ENCODE measurements at places on chromosomes 3 and 15. TPM values are rescaled to one million over a fixed set of nuclear protein-coding genes. Genes with fewer than 3 reads are reported as not detected.

GRCh38 chr15:75597667-75598341, 18.7 kb upstream of the PTPN9 start:
- no peak for DNase-seq

- DNase-seq: no peak
Observed at GRCh38 chr15:58684751-58685150, 64.8 kb downstream of the ADAM10 start.

DNA sequence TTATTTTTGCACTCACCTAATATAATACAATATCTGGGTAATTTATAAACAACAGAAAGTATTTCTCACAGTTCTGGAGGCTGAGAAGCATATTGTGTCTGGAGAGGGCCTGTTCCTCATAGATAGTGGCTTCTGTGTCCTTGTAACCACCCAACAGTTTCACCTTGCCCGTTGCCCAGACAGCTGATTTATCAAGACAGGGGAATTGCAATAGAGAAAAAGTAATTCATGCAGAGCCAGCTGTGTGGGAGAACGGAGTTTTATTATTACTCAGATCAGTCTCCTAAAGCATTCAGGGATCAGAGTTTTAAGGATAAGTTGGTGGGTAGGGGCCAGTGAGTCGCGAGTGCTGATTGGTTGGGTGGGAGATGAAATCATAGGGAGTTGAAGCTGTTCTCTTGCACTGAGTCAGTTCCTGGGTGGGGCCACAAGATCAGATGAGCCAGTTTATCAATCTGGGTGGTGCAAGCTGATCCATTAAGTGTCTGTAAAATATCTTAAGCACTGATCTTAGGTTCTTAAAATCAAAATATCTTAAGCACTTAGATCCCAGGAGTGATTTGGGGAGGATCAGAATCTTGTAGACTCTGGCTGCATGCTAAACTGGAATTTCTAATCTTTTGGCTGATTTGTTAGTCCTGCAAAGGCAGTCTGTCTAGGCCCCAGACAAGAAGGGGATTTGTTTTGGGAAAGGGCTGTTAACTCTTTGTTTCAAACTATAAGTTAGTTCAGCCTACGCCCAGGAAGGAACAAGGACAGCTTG, 33.9 kb upstream of the C15orf39 start:
- no peak for DNase-seq

- no peak for DNase-seq
Observed at GRCh38 chr15:81293728-81294515, 30.0 kb downstream of the STARD5 start.

- DNase-seq: no peak
Observed at GRCh38 chr3:11300970-11301369, 28.8 kb downstream of the ATG7 start.

- DNase-seq: no peak
Observed at GRCh38 chr3:177427540-177427939, 230.3 kb upstream of the TBL1XR1 start.

DNA sequence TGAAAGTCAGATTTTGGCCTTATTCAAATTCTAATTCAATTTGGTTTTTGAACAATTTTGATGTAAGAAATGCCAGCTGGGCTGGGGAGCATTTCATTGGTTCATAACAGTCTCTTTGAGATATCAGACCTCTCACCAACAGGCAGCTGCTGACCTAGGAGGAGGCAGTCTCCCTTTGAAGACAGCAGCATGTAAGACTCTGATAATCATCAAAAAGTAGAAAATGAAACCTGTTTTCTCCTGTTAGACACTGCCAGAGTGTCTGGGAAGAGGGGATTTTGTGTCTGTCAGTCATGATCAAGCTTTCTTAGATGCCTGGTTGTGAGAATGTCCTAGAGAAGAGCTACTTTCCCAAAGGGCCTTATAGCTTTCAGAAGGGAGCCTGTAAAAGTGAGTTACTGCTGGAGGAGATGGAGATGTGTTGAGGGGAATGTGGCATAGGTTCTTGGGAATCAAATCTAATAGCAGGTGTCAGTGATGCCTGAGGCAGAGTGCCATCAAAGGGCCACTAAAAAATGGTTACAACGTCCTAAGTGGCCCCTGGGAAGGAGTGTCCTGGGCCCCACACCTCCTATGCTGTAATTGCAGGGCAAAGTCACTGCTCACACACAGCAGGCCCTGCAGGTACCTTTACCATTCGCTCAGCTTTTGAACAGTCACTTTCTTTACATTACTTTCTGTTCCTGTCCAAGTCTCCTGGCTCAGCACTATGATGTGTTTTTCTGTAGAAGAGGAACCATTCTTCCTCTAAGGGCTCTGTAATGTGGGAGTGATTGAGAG, 43.1 kb downstream of the FSTL1 start:
- DNase-seq: no peak

- DNase-seq: no peak
Observed at GRCh38 chr15:71094137-71094536, 21.1 kb upstream of the THSD4 start.

DNA sequence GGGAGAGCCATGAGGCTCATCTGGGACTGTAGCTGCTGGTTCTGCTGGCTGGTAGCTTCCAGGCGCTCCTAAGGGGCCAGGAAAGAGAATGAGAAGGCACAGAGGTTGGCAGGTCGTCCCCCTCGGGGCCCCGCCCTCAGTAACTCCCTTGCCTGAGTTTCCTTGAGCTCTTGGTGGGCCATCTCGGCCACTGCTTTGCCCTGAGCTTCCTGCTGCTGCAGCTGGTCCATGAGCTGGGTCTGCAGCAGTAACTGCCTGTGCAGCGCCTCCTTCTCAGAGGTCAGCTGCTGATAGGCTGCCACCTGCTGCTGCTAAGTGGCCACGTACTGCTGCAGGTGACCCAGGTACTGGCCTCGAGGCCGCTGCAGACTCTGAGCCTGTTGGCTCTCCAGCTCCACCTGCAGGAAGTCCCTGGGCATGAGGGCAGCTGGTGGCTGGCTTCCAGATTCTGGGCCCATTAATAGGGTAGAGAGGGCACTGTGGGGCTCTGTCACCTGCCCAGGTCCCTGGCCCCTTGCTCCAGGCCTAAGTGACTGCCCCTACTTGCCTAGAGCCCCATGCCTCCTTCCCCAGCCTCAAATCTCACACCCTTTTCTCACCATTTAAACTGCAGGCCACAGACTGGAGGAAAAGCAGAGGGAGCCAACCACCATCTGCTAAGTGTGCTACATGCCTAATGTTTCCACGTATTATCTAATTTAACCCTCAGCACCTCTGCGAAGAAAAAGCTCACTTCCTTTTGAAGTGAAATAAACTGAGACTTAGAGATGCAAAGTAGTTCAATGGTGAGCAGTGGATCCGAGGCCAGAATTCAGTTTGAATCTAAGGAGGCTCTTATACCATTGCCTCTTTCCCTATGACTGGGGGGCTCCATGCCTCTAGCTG, 10.8 kb upstream of the VPS33B start:
- no peak for DNase-seq

DNA sequence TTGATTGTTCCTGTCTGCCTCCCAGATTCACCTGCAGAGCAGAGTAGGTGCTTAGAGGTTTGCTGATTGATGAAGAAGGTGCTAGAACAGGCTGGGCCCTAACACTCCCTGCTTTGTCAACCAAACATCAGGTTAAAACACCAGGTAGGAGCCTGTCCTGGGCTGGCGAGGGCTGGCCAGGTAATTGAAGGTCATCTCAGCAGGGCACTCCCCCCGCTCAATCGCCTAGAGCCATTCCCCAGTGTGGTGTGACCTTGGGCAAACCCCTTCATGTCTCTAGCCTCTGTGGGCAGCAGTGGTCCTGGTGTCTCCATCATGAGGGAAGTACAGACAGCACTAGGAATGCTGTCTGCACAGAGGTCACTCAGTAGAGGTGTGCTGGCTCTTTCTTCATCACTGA, 88.3 kb downstream of the KLF15 start:
- DNase-seq: no peak

- no peak for DNase-seq
Observed at GRCh38 chr15:69140306-69140705, 20.1 kb upstream of the GLCE start.

- no peak for DNase-seq
Observed at GRCh38 chr3:113423699-113424098, 17.6 kb downstream of the CFAP44 start.

- no peak for DNase-seq
Observed at GRCh38 chr3:40302784-40303183, 6.7 kb upstream of the EIF1B start.

GRCh38 chr3:106197532-106198194, 328.9 kb upstream of the CBLB start:
- DNase-seq: no peak

DNA sequence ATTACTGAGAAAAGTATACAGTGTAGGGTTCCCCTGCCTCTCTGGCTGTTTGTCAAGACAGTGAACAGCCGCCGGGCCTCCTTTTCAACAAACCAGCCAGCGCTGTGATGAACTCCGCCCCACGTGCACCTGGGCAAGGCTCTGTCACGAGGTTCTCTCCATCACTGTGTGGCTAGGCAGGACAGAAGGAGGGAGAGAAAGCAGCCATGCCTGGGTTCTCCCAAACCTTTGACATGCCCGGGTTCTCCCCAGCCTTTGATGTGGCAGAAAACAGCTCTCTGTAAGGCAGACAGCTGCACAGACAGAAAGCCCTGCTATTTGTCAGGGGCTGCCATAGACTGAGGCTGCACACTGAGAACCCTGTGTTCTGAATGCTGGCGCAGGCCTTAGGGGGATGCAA, 101.4 kb upstream of the TRPM1 start:
- no peak for DNase-seq

DNA sequence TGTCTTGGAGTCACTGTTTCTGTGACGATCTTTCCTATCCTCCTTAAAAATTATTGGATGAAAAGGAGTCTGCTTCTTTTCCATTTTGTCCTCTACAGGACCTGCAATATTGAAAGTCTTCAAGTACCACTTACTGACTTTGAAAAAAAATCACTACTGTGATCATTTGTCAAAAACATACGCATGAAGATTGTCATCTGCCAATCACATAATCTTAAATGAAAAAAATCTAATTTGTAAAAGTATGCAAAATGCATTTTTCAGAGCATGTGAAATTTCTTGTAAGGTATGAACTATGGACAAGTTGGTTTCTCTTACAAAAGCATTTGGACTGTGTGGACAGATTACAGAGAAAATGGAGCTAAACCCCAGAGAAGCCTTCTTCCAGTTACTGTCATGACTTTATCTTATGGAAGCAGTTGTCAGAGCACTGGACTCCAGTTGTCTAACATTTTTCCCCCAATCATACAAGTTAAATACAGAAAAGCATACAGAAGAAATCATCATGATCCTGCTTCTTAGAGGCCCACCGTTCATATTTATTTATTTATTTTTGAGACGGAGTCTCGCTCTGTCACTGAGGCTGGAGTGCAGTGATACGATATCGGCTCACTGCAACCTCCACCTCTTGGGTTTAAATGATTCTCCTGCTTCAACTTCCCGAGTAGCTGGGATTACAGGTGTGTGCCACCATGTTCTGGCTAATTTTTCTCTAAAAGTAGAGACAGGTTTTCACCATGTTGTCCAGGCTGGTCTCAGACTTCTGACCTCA, 3.4 kb upstream of the PXK start:
- DNase-seq: no peak

- DNase-seq: no peak
Observed at GRCh38 chr3:180563406-180563805, 38.6 kb upstream of the TTC14 start.

GRCh38 chr3:39261726-39262125, 18.1 kb downstream of the CX3CR1 start:
- no peak for DNase-seq

- DNase-seq: no peak
Observed at GRCh38 chr15:80822676-80823075, 43.5 kb downstream of the CEMIP start.

DNA sequence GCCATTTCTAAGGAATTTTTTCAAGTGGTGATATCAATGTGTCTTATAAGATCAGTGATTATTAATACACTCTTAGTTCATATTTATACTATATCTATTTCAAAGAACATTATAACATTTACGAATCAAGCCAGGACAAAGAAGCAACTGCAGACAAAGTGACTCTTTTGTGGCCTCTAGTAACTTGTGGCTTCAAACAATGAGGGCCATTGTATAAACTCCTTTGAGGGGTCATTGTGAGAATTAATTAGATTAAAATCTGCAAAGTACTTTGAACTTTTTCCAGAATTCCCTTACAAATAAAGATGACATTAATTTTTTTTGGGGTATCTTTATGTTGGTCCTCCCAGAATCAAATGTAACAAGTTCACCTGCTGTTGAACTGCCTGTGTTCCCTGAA, 12.3 kb upstream of the SLC30A4 start:
- DNase-seq: no peak

DNA sequence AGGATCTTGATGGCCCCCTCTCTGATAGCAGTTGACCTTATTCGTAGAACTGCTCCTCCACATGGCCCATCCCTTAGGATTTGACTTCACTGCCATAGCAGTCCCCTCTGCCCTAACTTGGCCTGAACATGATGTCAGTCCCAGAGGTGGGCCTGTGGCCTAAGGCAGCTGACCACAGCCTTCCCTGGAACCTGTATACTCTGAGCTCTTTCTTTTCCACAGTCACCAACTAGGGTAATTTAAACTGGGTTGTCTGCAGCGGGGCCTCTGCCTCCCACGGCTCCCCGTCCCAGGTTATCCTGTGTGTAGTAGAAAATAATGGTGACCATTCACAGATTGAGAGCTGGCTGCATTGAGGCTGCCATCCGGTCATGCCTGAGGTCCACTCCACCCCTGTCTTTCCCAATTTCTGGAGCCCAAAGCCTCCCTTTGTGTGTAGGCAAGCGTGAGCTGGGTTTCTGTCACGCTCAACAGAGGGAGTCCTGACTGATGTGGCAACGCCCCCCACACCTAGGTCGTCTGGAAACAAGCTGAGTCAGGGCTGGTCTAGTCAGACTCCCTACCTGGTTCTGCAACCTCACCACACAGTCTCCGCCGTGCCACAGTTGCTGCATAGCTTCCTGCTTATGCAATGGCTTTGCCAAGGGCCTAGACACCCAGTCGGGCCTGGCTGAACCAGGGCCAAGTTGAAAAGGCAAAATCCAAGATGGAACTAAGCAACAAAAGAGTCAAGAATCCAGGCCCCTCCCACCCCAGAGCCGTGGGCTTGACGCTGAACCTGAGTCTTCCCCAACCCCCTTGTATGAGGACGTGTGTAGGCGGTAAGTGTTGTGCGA, 284.5 kb downstream of the XXYLT1 start:
- DNase-seq: no peak

GRCh38 chr3:124260206-124260915, 268.4 kb upstream of the ROPN1 start:
- peak; percentile 51 for DNase-seq

FBXL2 gene
- total RNA-seq: 10.8 TPM

MINDY2 gene
- 10.1 TPM for total RNA-seq

SEMA6D gene
- total RNA-seq: 2.6 TPM

ATP13A4 gene
- total RNA-seq: not detected

ALDH1A3 gene
- total RNA-seq: 79.9 TPM

TRAT1 gene
- total RNA-seq: not detected

PYDC2 gene
- not detected for total RNA-seq

CHRNA7 gene
- 1.5 TPM for total RNA-seq

GREM1 gene
- 4.0 TPM for total RNA-seq

TCTA gene
- 16.9 TPM for total RNA-seq

RHCG gene
- total RNA-seq: 0.07 TPM

TBC1D5 gene
- total RNA-seq: 32.1 TPM

EDEM1 gene
- 50.6 TPM for total RNA-seq

GCNT3 gene
- 8.5 TPM for total RNA-seq

NRROS gene
- total RNA-seq: 2.5 TPM

AGBL1 gene
- not detected for total RNA-seq

All from epithelial cell of proximal tubule (primary cell).